ENCODE measurements at places on chromosomes 2 and 18. TPM values are rescaled to one million over a fixed set of nuclear protein-coding genes. Genes with fewer than 3 reads are reported as not detected.

The UCN gene
- total RNA-seq: 0.79 TPM

The KCNF1 gene
- total RNA-seq: 6.5 TPM

The G6PC2 gene
- 0.11 TPM for total RNA-seq

The CRYGA gene
- not detected for total RNA-seq

The UGT1A8 gene
- not detected for total RNA-seq

DNA sequence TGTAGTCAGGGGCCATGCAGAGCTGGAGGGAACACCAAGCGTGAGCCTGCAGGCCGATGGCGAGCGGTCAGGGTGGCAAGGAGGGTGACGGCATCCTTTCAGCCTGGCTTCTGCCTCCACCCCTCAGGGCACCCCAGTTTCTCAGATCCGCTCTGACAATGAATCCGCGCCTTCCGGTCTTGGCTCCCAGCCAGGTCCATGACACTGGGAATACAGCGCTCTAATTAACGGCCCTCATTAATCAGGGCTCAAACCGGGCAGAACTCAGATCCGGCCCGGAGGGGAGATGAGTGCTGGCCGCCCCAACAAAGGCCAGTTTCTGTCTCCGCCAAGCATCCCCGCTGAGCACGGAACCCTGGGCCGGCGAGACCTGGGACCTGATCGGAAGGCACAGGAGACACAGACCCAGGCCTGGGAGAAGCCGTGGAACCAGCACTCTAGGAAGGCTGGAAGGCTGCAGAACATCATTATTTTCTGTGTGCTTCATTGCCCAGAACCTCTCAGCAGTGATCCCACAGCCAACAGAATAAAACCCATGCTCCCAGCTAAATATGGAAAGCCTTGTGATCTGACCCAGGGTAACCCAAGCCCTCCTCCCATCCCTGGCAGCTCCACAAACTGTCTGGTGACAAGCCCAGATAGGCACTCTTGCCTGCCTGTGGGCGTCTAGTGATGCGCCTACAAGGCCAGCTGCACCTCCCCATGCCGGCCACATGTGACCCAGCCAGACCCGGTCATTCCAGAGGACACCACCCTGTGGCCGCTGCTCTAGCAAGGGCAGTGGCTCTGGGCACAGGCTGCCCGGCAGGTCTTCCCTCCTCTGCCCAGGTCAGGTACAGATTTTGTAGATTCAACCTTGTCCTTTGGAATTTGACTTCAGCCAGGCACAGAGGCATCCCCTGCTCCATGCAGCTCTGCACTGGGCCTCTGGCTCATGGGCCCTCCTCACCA lies 438.7 kb upstream of the MYT1L start:
- H3K4me3 ChIP-seq: no peak overlapping the region
- H3K36me3 ChIP-seq: no peaks in the 10 kb centered on the region
- H3K27me3 ChIP-seq: no peaks in the 10 kb centered on the region

- no peak overlapping the region for H3K27ac ChIP-seq
- H3K36me3 ChIP-seq: no peaks in the 10 kb centered on the region
- no peaks in the 10 kb centered on the region for H3K4me1 ChIP-seq
- no peaks in the 10 kb centered on the region for H3K27me3 ChIP-seq
- no peak for DNase-seq
Measured at GRCh38 chr18:9095297-9096006, 7.0 kb upstream of the NDUFV2 start.

DNA sequence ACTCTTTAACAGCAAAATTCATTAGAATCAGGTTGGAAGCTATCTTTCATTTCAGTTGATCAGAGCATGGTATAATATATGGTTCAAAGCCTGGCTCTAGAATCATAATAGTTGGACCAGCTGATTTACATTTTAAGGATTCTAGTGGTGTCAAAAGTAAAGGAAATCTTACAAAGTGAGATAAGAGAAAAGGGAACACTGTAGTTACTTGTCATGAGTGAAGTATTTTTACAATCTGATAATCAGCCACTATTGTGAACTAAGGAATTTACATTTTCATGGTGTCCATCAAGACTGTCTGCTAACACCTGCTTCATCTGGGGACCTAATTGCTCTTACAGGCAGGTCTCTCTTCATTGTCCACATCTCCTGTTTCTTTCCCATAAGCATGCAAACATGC lies 161.1 kb downstream of the SLC39A10 start:
- H3K4me1 ChIP-seq: no peaks in the 10 kb centered on the region
- H3K27me3 ChIP-seq: no peaks in the 10 kb centered on the region
- no peak overlapping the region for H3K4me3 ChIP-seq
- no peak overlapping the region for H3K27ac ChIP-seq
- no peaks in the 10 kb centered on the region for H3K36me3 ChIP-seq

DNA sequence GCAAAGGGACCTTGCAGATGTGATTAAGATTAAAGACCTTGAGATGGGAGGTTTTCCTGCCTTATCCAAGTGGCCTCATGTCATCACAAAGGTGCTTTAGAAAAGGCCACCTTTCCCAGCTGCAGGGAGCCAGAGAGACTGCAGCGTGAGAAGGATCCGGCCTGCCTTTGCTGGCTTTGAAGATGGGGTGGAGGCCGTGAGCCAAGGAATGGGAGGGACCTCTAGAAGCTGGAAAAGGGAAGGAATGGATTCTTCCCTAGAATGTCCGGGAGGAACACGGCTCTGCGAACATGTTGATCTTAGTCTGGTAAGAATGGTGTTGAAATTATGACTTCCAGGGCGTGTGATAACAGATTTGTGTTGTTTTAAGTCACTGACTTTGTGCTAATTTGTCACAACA lies 39.9 kb upstream of the CREG2 start:
- no peaks in the 10 kb centered on the region for H3K36me3 ChIP-seq
- H3K4me3 ChIP-seq: no peak overlapping the region
- H3K27me3 ChIP-seq: no peaks in the 10 kb centered on the region
- H3K27ac ChIP-seq: no peak overlapping the region
- no peaks in the 10 kb centered on the region for H3K4me1 ChIP-seq
- DNase-seq: no peak

GRCh38 chr2:115369400-115369799 lies 927.0 kb downstream of the DPP10 start:
- H3K4me1 ChIP-seq: no peaks in the 10 kb centered on the region
- DNase-seq: no peak
- H3K4me3 ChIP-seq: no peak overlapping the region
- H3K36me3 ChIP-seq: no peaks in the 10 kb centered on the region
- no peak overlapping the region for H3K27ac ChIP-seq

GRCh38 chr2:207155516-207156444 lies 10.0 kb downstream of the KLF7 start:
- H3K27me3 ChIP-seq: no peaks in the 10 kb centered on the region
- no peak overlapping the region for H3K4me3 ChIP-seq
- H3K36me3 ChIP-seq: no peaks in the 10 kb centered on the region
- peaks cover 15% of the 10 kb centered on the region for H3K4me1 ChIP-seq
- DNase-seq: no peak

Measured in spinal cord (tissue), 10 donors.